Urinary bladder (tissue), 4 donors: ENCODE measurements at places on chromosomes 6 and 20. TPM values are rescaled to one million over a fixed set of nuclear protein-coding genes. Genes with fewer than 3 reads are reported as not detected.
A peak's percentile ranks its signal among the peaks of the same experiment; 100 is the strongest.

RIMS4 gene
- 2.4 TPM for total RNA-seq

GRCh38 chr6:80535914-80536565 is 429.6 kb downstream of the BCKDHB start:
- no peak for DNase-seq

- DNase-seq, result no peak
These were observed 63.2 kb downstream of the PYGB start for GRCh38 chr20:25310921-25311728.

CCDC170 gene
- 4.7 TPM for total RNA-seq

GSTA2 gene
- total RNA-seq, result not detected

DNA sequence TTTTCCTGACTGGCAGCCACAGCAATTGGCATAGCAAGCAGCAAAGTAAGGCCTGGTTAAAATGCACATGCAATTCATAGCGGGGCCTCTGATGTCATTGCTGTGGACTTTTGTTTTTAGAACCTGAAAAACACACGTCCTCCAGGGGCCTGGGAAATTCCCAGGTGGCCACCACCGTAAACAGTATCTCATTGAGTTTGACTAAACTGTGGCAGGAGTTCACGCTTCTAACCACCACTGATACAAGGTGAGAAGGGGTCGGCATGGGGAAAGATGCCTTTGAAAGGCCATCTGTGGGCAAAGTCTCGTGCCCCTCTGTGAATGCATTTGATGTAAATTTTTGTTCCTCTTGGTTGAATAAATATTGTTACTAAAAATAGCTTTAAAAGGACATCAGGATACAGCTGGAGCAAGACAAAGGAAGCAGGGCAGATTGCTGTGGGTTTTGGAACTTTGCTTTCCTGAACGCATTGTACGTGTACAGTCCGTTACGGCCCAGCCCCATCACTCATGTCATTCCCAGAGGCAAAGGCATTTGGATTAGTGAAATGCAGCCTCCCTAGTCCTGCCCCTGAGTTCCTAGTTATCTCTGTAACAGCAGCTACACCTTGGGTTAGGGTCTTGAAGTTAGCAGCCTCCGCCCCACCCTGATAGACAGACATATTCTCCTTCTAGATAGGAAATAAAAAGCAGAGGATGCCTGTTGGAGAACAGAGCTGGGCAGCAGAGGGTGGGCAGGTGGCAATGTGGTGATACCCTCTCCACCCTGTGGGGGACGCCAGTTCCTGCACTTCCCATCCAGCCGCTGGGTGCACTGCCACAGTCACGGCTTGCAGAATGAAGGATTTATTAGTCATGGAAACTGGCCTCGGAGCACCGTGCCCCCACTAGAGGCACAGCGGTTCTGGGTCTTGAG is 80.3 kb downstream of the ZDHHC14 start:
- no peak for DNase-seq

DNA sequence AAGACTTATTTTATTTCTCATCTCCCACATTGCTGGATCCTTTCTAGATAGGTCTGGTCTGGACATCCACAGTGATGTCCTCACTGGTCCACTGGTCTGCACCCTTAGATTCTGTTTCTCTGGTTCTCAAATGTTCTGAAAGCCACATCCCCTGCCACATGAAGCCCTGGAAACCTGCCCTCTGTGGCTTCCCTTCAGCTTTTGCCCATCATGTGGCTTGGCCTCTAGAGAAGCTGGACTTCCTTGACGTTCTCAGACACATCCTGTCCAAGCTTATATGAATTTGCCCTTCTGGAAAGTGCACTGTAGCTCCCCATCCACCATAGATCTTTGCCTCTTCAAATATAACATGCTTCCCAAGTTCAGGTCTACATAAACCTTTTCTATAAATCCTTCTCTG is 18.5 kb downstream of the CST4 start:
- no peak for DNase-seq

DNA sequence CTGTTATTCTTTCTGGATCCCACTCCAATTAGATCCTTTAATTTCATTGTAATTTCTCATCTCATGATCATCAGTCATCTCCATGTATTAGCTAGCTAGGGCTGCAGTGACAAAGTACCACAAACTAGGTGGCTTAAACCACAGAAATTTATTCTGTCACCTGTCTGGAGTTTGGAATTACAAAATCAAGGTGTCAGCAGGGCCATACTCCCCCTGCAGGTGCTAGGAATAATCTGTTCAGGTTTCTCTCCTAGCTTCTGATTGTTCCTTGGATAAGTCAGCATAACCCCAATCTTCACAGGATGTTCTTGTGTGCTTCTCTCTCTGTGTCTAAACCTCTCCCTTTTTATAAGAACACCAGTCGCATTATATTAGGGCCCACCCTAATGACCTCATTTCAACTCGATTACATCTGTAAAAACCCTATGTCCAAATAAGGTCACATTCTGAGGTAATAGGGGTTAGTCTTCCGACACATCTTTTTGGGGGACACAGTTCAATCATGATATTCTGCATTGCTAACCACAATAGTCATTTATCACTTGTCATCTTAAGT is 40.5 kb downstream of the BEND6 start:
- DNase-seq, result no peak

DNA sequence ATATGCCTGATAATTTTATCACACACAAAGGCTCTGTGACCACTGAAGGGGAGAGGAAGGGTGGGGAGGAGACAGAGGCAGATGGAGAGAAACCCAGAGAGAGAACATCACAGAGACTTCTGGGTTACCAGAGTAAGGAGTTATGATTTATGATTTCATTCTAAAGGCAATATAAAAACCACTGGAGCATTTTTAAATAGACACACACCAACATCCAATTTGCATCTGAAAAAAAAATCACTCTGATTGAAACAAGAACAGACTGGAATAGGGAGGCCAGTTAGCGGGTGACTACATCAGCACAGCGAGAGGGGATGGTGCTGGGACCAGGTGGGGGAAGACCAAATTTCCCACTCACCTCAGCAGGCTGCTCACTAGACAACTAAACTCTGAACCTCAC is 104.8 kb downstream of the AGPAT4 start:
- no peak for DNase-seq

- DNase-seq, result peak; percentile 75
These were observed 86.0 kb downstream of the SESN1 start for GRCh38 chr6:109008537-109009235.
